LHCN-M2 (cell line): ENCODE measurements at places on chromosomes 13 and 19. TPM values are rescaled to one million over a fixed set of nuclear protein-coding genes. Genes with fewer than 3 reads are reported as not detected.
A peak's percentile ranks its signal among the peaks of the same experiment; 100 is the strongest.

DNA sequence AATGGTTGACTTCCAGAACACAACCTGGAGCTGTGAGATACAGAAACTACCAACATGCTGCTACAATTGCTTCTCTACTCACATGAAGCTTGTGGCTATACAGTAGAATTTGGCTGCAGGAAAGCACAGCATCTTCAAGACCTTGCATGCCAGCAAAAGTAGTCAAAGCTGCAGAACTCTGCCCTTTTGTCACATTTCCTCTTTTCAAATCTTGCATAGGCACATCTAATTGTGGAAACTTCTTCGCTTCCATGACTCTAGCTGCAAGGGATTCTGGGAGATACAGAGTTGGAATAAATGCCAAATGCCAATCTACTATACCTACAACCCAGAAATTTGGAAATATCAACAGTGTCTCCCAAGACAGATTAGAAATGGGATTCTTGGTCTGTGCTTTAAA is 462.2 kb downstream of the FOXO1 start:
- no peak for DNase-seq

DNA sequence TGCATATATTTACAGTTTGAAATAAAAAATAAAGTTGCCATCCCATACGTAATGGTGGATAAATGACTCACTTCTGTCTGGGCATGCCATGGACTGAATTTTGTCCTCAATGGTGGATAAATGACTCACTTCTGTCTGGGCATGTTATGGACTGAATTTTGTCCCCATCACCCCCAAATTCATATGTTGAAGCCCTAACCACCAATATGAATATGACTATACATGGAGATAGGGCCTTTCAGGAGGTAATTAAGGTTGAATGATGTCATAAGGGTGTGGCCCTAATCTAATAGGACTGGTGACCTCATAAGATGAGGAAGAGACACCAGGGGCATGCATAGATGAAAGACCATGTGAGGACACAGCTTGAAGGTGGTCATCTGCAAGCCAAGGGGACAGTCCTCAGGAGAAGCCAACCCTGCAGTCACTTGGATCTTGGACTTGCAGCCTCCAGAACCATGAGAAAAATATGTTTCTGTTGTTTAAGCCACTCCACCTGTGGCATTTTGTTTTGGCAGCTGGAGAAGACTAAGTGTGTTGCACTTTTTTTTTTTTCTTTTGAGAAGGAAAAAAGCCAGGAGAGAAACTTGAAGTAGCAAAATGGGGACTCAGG is 41.8 kb downstream of the RFC3 start:
- DNase-seq = peak; percentile 12

Gene ZNF560
- not detected in 2 replicates for total RNA-seq

DNA sequence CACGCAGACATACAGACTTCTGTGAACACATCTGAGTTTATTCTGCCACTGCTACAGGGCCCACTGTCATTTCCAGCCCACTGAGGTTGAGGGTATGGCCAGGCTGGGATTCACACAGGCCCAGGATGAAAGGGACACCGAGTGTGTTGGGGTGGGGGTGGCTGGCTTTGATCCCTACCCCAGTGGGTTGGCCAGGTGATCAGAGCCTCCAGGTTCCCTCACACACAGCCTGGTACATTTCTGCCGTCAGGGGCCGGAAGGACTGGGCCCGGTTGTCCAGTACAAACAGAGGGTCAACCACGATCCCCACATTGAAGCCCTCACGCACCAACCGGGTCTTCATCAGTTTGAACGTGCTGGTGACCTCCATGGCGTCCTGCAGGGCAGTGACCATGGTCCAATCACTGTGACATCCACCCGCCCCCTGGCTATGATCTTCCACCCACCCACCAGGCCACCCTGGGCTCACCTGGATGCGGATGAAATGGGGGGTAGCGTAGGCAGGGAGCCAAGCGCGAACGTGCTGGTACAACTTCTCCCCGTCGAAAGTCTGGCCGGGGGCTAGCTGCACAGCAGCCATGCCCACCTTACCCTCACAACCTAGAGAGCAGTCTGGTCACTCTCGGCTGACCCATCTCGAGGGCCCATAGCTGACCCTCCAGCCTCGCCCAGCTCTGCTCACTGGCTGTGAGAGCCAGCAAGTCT is 13.3 kb downstream of the SLC27A5 start:
- no peak for DNase-seq

- DNase-seq = no peak
Measured at GRCh38 chr13:75637181-75637750, 1.1 kb downstream of the LMO7 start.

DNA sequence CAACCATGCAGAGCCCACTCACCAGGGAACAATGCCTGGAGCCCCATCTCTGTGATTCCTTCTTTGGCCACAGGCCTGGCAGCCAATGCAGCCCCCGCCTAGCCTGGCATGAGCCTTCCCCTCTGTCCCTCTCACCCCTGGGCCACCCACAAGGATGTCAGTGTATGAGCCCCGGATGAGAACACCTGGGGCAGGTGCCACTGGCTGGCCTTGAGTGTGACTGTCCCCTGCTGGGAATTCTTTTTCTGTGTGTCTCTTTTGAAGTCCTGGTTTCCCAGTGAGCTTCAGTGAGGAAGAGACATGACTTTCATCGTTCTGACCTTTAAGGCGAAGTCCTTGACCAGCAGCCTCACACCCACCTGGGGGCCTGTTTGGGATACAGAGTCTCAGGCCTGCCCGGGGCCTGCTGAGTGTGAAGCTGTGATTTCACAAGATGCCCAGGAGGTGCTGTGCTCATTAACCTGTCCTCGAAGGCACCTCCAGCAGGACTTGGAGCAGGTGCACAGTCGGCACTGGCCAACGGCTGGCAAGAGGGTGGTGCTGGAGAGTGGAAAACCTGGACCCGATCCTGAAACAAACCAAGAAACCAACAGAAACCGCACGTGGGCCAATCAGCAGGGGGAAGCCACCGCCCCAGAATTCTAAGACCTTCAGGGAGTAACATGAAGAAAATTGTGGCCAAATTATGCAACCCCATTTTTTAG is 27.4 kb upstream of the SPACA7 start:
- no peak for DNase-seq

GRCh38 chr19:35347171-35347929 is at the start of gene FFAR1:
FFAR1 (plus strand) TSS chr19:35347902; CDS start chr19:35351552, 3,650 bp downstream.
- DNase-seq = no peak
